COLO829 (cell line): ENCODE measurements at places on chromosomes 11 and 22.

- no peak for DNase-seq
Measured at GRCh38 chr22:44213489-44214043, 32.8 kb downstream of the PARVG start.

DNA sequence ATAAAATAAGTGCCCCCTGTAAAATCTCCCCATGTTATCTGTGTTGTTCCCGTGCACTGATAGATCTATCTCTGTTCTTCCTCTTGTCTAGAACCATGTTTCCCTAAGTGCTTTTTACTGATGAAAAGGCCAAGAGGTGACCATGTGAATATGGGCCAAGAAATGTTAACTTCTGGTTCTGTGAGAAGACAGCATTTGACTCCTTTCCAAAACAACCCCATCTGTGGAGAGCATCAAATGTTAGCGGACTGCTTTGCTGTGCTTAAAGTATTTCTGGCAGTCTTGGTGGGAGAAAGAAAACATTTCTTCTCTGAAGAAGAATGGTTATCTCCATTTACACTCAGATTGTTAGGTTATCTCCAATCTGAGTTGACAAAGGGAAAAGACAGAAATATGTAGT, 58.6 kb upstream of the GUCY1A2 start:
- no peak for DNase-seq

DNA sequence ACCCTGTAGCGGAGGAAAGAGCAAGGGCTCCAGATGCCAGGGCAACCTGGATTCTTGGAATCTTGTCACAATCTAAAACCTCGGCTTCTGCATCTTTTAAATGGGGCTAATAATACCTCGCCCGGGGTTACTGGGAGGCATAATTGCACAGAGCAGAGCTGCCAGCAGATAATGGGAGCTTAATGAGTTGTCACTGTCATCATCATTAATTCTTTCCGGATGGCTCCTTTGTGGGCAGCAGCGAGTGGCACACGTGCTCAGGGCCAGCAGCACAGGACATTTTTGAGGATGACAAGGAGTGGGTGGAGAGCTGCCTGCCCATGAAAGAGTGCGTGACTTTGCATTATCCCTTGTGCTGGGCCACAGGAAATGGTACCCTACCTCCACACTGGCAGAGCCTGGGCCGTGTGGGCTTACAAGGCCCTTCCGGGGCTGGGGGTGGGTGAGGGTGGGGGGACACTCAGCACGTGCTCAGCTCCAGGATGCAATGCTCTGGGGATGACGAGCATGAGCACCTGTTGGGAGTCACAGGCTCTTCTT, 5.7 kb downstream of the PDGFB start:
- DNase-seq, result no peak

- DNase-seq, result no peak
Measured at GRCh38 chr22:26265281-26265680, 96.0 kb downstream of the SEZ6L start.

GRCh38 chr11:92703449-92703830, 266.0 kb upstream of the MTNR1B start:
- no peak for DNase-seq

GRCh38 chr11:2387266-2387987, 10.3 kb downstream of the CD81 start:
- DNase-seq, result no peak

GRCh38 chr11:3037040-3037944, 19.9 kb downstream of the CARS1 start:
- DNase-seq, result peak; percentile 53
